ENCODE measurements at places on chromosomes 5 and 9.
A peak's percentile ranks its signal among the peaks of the same experiment; 100 is the strongest.

DNA sequence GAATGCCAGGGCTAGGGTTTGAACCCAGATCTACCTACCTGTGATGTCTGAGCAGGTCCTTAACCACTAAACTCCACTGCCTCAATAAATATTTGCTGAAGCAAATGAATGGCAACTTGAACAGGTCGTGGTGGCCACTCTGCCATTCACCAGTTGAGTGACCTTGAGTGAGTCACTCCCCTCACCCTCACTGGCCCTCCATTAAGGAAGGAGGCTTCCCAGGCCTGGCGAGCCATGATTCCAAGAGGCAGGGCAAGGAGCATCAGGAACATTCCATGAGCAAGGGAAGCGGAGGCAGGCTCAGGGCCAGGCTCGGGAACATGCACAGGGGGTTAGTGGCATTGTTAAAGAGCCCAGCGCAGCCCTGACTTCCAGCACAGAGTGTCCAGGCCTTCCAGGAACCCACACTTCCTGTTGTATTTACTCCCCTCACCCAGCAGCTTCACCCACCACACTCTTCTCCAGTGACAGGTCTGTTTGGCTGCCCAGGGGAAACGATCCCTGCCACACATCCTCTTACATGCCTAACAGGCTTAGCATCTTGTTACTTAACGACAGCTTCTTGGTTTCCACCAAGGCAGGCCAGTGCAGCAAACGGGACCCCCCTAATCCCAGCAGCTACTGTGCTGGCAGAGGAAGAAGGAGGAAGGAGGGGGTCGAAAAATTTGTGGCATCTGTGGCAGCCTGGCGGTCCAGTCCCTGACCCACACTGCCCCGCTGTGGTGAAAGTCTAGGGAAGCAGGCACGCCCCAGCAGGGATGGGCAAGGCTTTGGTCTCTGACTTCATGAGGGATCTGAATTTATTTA is 43.7 kb upstream of the TTC1 start:
- DNase-seq, result peak; percentile 16

GRCh38 chr9:114555696-114556095 is 31.9 kb upstream of the ATP6V1G1 start:
- no peak for DNase-seq

DNA sequence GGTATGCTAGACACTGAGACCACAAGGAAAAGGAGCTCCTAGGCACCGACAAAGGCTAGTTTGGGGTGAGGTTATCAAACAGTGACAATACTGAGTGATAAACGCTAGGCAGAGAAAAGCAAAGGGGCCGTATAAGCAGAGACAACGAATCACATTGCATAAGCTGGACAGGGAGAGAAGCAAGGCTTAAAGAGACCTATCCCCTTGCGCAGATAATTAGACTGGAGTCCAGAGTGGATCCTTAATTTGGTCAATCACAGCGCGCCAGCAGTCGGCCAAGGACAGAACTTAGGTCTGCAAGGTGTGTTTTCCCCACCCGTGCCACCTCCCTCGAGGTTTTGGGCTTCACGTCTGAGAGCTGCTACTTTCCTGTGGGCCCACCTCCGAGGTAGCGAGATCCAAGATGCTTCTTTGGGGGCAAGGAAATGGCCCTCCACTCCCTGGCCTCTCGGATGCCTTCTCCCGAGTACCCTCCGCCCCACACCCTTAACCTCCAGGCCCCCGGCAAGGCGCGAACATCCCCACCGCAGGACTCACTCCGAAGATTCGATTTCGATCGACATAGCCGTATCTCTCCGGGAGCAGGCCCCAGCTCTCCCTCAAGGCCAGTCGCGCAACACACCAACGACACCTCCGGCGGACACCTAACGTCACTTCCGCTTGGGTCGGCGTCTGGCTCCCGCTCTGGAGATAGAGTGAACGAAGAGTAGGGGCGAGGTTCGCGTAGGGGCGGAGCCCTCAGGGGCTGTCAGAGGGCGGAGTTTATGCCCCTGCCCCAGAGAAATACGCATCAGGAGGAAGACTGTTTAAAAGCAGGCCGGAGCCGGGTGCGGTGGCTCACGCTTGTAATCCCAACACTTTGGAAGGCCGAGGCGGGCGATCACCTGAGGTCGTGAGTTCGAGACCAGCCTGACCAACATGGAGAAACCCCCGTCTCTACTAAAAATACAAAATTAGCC is at the start of gene SMU1:
SMU1 (minus strand) TSS at position 629 of the 959 bp plus-strand sequence; CDS start at position 563, 66 bp downstream.
- peak; percentile 96 for DNase-seq

- DNase-seq, result no peak
Observed at GRCh38 chr9:33233626-33234342, 6.2 kb upstream of the SPINK4 start.

DNA sequence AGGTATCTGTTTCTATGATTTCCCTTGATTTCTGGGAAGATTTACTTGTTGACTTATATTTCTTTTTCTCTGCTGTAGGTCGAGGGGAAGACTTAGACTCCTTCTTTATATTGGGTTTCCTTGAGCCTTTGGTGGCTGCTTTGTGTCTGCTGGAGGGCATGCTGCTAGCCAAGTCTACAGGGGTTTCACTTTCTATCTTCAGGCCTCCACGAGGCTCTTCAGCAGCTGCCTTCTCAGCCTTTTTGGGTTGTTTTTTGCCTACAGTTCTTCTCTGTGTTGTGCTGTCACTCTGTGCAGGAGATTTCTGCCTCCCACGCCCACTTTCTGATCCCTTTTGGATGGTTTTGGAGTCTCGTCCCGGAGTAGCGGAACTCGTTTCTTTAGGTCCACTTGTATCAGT is 23.2 kb downstream of the LEAP2 start:
- DNase-seq, result no peak

DNA sequence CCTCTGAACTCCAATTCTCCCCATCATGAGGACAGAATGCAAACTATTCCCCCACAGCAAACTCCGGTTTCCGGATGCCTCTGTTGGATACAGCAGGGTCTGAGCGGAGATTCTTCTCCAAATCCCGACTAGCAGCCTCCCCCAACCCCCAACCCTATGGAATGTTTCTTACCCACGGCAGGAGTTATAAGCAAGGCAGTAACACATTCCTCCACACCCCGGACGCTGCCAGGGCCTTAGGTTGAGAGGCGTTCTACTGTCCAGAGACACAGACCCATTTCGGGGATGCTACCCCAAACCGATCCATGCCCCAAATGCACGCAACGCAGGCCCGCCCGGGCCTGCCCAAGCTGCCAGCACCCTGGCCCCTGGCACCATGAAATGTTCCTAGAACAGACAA is 85.6 kb upstream of the LMX1B start:
- DNase-seq, result no peak

GRCh38 chr5:142246-142810 is 49.0 kb upstream of the LRRC14B start:
- DNase-seq, result no peak

DNA sequence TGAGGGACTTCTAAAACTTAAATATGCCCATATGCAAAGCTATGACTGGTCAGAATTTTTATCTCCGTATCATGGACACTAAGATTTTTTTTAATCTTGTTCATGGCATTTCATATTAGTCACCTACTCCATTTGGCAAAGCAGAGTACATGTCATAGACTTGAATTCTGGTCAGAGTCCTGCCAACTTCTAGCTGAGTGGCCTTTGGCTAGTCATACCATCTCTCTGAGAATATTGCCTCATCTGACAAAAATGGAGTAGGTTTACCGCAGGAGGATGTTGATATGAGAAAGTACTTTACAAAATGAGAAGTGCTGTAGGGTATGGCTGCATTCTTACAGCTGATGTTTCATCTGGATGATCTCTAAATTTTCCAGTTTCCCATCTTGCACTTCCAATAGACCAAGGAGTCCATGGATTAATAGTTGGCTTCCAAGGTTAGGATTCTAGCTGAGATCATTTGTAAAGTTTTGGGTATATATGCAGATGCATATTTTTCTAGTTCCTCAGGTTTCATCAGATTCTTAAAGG is 150.8 kb upstream of the NR3C1 start:
- DNase-seq, result no peak

DNA sequence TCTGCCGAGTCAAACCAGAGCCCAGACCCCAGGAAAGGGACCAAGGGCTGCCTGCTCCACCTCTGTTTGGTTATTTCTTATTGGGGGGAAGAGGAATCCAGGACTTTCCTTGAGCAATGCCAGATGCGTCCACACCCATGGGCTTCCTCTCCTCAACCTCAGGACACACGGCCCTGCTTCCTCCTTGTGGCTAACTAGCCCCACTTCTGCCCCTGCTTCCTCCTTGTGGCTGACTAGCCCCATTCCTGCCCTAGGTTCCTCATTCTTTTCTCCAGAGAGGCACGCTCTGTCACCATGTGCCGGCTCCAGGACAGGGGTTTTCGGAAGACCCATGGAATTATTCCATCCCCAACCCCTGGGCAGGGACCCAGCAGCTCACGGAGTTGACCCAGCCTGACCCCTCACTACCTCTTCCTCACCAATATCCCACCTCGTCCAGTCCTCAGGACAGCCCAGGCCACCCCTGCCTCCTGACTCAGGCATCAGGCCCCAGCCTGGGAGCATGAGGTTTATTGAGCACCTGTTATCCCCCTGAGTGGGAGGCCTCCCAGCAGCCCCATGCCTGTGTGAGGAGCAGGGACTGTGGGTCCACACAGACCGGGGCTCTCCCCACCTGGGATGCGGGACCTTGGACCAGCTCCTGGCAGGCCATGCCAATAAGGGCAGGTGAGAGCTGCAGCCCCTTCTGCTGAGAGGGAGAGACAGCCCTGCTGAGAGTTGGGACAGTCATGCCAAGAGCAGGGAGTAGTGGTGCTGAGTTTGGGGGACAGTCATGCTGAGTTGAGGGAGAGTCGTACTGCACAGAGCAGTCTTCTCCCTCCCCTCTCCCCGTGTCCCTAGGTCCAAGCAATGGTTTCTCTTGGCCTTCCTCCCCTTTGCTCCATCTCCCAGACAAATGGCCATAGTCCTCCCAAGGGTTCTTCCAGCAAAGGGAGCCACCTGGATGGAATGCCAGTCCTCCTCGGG is 11.8 kb upstream of the FCN1 start:
- DNase-seq, result no peak

GRCh38 chr5:141875795-141876627 is 2.2 kb downstream of the PCDH1 start:
- no peak for DNase-seq

- no peak for DNase-seq
Observed at GRCh38 chr9:121855476-121855875, 204.0 kb downstream of the DAB2IP start.

GRCh38 chr5:59037941-59038797 is 455.3 kb downstream of the RAB3C start:
- DNase-seq, result no peak

DNA sequence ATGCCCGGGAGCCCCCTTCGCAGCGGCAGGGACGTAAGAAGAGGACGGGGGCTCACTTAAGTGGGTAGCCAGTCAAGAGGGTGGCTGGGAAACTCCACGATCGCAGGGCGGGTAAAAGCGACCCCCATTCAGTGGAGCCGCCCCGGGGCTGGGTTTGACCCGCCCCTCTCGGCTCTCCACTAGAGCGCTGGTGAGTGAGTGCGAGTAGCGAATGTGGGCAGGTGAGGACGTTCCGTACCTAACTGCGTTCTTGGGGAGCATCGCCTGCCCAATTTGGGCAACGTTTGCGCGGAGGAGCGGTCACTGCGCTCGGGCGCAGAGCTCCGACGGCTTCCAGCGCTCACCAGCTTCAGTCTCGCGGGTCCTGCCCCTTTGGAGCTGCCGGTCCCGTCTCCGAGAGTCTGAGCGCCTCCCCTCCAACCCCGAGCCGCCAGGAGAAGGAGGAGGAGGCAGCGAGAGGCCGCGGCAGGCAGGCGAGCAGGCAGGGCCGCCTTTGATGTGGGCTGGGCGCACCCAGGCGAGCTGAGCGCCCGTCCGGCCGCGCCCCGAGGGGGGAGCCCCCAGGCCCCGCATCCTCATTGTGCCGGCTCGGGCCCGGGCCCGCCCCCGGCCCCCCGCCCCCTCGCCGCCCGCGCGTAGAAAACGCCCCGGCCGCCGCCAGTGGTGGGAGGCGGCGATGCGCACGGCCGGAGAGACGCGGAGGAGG is at the start of gene FGF18:
FGF18 (plus strand) TSS at position 666 of the 706 bp plus-strand sequence. CDS start 553 bp downstream, outside the sequence.
- DNase-seq, result no peak

DNA sequence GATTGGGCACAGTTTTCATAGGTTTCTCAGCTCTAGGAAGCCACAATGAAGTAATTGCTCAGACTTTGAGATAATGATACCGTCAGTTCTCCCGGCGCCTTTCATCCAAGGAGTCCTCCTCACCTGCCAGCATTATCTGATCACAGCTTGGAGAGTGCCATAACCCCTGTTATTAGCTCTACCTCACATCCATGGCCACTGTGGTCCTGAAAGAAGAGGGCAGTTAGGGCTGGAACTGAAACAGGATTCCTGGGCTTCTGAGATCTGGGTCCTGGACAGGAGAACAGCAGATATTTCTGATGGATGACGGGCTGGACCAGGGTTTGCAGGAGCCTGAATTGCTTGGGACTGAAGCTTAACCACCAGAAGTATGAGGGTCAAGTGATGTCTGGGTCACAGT is 13.5 kb downstream of the RGS3 start:
- DNase-seq, result no peak

GRCh38 chr5:157679801-157680200 is 8.5 kb downstream of the C5orf52 start:
- no peak for DNase-seq

DNA sequence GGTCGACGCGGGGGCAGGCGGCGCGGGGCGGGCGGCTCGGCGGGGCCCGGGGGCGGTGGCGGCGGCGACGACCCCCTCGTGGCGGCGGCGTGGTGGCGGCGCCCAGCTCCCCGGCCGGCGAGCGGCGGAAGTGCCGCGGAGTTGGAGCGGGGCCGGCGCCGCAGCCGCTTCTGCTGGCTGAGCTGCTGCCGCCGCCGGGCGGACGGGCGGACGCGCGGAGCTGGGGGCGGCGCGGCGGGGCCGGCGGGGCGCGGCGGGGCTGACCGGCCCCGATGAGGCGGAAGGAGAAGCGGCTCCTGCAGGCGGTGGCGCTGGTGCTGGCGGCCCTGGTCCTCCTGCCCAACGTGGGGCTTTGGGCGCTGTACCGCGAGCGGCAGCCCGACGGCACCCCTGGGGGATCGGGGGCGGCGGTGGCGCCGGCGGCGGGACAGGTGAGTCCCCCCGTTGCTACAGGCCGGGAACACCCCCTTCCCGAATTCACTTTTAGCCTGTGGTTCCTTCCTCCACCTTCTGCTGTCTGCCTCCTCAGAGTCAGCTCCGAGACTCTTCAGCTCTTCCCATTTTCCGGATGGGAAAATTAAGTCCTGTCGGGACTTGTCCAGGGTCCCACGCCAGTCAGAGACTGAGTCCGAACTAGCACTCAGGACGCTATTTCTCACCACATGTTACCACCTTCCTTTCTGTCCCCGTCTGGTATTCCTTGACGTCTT is at the start of gene GALNT10:
GALNT10 (plus strand) TSS at position 139 of the 710 bp plus-strand sequence; CDS start at position 273, 134 bp downstream.
- peak; percentile 72 for DNase-seq

- DNase-seq, result no peak
Observed at GRCh38 chr9:120572472-120572871, 7.5 kb downstream of the CDK5RAP2 start.

GRCh38 chr5:34660444-34660843 is 4.3 kb downstream of the RAI14 start:
- no peak for DNase-seq

- DNase-seq, result no peak
Observed at GRCh38 chr5:143177263-143177983, 226.1 kb downstream of the NR3C1 start.

DNA sequence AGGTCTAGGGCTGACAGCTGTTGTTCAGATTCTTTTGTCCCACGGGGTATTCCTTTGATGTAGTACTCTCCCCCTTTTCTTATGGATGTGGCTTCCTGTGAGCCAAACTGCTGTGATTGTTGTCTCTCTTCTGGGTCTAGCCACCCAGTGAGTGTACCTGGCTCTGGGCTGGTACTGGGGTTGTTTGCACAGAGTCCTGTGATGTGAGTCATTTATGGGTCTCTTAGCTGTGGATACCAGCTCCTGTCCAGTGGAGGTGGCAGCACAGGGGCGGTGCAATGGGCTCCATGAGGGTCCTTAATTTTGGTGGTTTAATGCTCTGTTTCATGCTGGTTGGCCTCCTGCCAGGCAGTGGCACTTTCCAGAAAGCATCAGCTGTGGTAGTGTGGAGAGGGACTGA is 161.3 kb downstream of the CAVIN4 start:
- DNase-seq, result no peak
